ENCODE measurements at places on chromosomes 3 and 15.

GRCh38 chr3:107524326-107524840 lies 1.6 kb downstream of the BBX start:
- DNase-seq, result no peak

DNA sequence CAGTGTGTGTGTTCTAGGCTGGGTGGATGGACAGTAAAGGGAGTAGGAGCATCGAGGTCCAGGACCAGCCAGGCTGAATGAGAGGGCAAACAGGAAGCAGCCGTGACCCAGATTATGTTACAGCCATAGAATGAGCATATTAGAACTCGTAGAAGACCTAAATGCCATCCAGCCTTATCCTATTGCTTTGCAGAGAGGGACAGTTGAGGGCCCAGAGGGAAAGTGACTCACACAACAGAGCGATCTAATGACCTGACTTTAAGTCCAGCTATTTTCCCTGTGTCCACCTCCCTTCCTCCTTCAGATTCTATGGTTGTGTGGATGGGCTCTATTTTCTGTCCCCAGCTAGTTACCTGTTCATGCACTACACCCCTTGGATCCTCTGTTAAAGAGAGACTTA lies 634.1 kb upstream of the TBL1XR1 start:
- no peak for DNase-seq

GRCh38 chr15:82972990-82973389 lies 13.0 kb upstream of the RAMAC start:
- no peak for DNase-seq

DNA sequence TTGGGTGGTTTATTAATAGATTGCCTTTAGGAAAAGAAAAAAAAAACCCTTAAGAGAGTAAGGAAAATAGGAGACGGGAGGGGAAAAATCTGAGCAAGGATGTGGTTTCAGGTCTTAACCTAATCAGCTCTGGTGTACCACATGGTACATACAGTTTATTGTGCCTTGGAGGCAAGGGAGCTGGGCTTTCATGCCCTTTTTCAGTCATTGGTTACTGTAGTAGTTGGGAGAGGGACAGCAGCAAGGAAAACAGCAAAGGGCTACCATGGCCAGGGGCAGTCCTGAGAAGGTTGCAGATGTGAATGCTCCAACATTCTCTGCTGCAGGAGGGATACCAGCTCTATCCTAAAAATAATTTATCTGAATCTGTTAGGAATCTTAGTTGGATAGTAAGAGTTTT lies 5.9 kb downstream of the CMC1 start:
- no peak for DNase-seq

- peak; percentile 69 for DNase-seq
Observed at GRCh38 chr3:13110678-13111116, 37.5 kb upstream of the IQSEC1 start.

DNA sequence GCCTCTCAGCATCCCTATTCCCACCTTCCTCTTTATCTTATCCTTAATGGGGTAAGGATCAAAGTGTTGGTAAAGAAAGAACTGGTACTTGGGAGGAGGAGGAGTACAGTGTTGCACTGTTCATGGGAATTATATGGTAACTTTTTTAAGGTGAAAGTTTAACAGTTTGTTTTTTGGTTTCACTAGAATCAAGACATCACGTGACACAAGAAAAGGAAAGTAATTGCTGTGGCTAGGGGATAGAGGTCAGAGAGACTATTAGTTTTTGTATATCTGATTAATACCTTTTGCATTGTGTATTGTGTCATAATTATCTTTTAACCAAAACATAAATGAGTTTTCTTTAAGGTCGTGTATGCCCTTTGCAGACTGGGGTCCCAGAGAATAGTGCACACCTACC lies 23.5 kb upstream of the SLC24A5 start:
- no peak for DNase-seq
